Common myeloid progenitor, CD34-positive (primary cell): ENCODE measurements at places on chromosomes 3 and 15.

- no peaks in the 10 kb centered on the region for H3K27me3 ChIP-seq
- no peak overlapping the region for H3K4me3 ChIP-seq
- H3K36me3 ChIP-seq: no peaks in the 10 kb centered on the region
- H3K4me1 ChIP-seq: no peaks in the 10 kb centered on the region
- no peak overlapping the region for H3K27ac ChIP-seq
- no peak for DNase-seq
Measured at GRCh38 chr3:120052225-120052624, 42.0 kb downstream of the GSK3B start.

GRCh38 chr15:78999636-79000035 is 54.8 kb upstream of the CTSH start:
- H3K27ac ChIP-seq: no peak overlapping the region
- no peaks in the 10 kb centered on the region for H3K36me3 ChIP-seq
- H3K4me3 ChIP-seq: no peak overlapping the region
- DNase-seq: no peak
- no peaks in the 10 kb centered on the region for H3K27me3 ChIP-seq
- peaks cover 10% of the 10 kb centered on the region for H3K4me1 ChIP-seq

- H3K27ac ChIP-seq: peak overlapping the region; percentile 47
- H3K36me3 ChIP-seq: no peaks in the 10 kb centered on the region
- peaks cover 17% of the 10 kb centered on the region for H3K4me1 ChIP-seq
Measured at GRCh38 chr3:7290077-7290825, 429.3 kb downstream of the GRM7 start.

DNA sequence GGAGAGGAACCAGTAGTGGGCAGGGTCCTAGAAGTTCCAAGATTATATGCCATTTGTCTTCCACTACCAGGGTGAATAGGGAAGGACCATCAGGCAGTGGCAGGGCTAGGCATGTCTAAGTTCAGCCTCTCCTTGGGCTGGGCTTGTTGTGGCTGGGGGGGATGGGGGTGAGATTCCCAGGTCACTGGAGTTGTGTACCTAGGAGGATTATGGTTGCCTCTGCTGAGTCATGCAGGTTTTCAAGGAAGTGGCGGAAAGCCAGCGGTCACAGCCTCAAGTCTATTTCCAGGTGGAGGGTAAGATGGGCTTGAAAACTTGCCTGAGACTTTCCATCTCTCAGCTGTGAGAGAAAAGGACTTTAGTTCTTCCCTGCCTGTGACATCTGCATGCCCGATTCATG is 1407.1 kb downstream of the SI start:
- no peak overlapping the region for H3K4me3 ChIP-seq
- H3K36me3 ChIP-seq: no peaks in the 10 kb centered on the region
- DNase-seq: no peak

GRCh38 chr3:115862849-115863248 is 239.5 kb downstream of the GAP43 start:
- no peak overlapping the region for H3K4me3 ChIP-seq
- DNase-seq: no peak
- no peak overlapping the region for H3K27ac ChIP-seq
- peaks cover 2% of the 10 kb centered on the region for H3K27me3 ChIP-seq
- H3K4me1 ChIP-seq: no peaks in the 10 kb centered on the region

- H3K4me3 ChIP-seq: no peak overlapping the region
- H3K4me1 ChIP-seq: no peaks in the 10 kb centered on the region
- H3K36me3 ChIP-seq: no peaks in the 10 kb centered on the region
- peaks cover 36% of the 10 kb centered on the region for H3K27me3 ChIP-seq
- no peak overlapping the region for H3K27ac ChIP-seq
- no peak for DNase-seq
Measured at GRCh38 chr15:72967811-72968530, 84.3 kb upstream of the NEO1 start.

- no peaks in the 10 kb centered on the region for H3K36me3 ChIP-seq
- no peak for DNase-seq
- H3K27ac ChIP-seq: no peak overlapping the region
- no peaks in the 10 kb centered on the region for H3K4me1 ChIP-seq
Measured at GRCh38 chr3:5657106-5657505, 469.6 kb downstream of the EDEM1 start.

GRCh38 chr15:53400986-53401385 is 358.5 kb downstream of the WDR72 start:
- no peak for DNase-seq
- no peak overlapping the region for H3K27ac ChIP-seq
- H3K36me3 ChIP-seq: no peaks in the 10 kb centered on the region
